Activated CD4-positive, alpha-beta T cell treated with anti-CD3 and anti-CD28 coated beads, Interleukin-2, amount 50 U/mL, for 1 hour (primary cell): ENCODE measurements at places on chromosomes 6 and 20.

DNA sequence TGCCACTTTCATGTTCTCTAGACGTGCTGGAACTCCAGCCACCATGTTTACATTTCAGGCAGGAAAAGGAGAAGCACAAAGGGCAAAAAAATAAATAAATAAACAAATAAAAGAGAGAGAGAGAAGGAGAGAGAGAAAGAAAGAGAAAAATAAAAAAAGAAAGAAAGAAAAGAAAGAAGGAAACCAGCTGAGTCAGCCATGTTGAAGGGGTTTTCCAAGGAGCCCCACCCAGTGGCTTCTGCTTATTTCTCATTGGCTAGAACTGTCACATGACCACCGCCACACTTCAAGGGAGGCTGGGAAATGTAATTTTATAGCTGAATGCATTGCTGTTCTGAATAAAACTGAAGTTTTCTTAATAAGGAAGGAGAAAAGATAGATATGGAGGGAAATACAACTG, 71.1 kb downstream of the BFSP1 start:
- DNase-seq, result no peak

DNA sequence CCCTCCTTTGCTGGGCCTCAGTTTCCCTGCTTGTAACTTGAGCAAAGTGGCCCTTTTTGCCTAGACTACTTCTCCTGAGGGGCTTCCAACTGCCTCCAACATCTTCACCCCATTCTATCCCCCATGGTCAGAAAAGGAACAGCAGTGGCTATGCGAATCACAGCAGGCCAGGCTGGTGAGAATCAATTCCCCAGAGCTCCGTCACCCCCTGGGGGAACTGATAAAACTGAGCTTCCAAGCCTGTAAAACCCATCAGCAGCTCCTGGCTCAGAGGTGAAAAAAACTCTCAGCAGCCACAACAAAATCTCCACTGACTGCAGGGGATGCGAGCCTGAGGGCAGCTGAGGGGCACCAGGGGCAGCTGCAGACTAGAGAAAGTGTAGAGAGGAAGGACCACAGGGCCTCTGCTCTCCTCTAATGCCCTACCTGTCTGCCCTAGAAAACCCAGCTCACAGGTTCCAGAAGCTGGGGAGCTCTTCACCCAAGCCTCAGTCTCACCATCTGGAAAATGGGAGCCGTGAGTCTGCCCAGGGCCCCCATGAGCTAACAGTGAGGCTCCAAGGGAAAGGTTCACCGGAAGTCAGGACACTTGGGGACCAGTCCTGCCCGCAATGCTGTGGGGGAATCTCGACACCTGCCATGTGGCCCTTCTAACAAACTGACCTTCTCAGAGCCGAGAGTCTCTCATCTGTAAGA, 120.6 kb downstream of the GRM4 start:
- DNase-seq, result no peak

DNA sequence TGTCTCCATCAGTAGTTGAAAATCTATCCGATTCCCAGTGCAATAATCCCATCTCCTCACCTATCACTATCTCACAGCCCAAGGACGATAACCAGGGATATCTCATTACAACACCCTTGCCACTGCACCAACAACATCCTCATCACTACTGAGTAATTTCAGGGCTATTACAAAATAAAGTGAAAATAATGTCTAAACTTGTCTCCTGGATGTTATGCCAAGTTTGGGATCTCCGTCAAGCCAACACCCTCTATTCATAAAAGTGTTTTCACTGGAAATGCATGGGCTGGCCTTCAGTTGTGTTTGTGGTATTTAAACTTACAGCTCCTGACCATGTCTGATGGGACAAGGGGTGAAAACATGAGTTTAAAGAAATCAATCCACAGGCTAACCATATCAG, 42.0 kb upstream of the STMND1 start:
- DNase-seq, result no peak

DNA sequence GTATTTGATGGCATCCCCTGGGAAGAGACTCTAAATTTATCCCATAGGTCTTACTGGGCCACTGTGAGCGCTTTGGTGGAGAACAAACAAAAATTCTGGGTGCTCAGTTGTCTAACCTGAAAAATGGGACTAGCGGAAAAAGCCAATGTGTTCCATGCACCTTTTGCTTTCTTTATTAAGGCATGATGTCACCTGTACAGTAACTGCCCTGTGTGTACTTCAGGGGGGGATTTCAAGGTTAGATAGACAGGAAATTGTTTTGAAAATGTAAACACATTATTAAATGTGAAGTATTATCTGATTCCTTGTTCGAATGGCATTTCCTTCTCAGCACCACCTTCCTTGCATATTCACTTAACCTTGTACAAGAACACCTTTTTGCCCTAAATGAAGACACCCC, 1.2 kb upstream of the EDN1 start:
- no peak for DNase-seq

- no peak for DNase-seq
These were observed 36.8 kb upstream of the KLHL31 start for GRCh38 chr6:53702316-53702715.

DNA sequence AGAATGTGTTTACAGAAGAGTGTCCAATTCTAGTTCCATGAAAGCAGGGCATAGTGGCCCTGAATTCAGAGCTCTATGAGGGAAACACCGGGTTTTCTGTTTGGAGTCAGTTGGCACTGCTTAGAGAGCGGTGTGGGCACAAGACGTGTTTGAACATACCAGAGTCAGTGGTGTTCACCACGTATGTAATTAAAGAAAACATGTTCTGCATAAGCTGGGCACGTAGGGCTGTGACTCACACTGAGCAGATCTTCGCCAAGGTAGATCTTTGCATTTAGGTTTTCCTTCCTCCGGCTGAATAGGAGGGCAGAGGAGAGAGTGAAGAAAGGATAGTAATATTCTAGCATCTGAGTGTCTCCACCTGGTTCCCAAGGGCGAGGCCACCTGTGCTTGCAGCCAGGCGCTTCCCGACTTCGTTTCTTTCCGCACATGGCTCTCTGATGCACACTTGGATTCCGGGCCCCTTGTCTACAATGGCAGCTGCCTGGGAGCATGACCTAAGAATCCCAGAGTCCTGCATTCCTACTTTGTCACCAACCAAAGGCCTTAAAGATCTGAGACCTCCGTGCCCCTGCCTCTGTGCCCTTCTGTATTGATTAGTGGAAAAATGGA, 136.2 kb downstream of the ERMARD start:
- DNase-seq, result no peak

DNA sequence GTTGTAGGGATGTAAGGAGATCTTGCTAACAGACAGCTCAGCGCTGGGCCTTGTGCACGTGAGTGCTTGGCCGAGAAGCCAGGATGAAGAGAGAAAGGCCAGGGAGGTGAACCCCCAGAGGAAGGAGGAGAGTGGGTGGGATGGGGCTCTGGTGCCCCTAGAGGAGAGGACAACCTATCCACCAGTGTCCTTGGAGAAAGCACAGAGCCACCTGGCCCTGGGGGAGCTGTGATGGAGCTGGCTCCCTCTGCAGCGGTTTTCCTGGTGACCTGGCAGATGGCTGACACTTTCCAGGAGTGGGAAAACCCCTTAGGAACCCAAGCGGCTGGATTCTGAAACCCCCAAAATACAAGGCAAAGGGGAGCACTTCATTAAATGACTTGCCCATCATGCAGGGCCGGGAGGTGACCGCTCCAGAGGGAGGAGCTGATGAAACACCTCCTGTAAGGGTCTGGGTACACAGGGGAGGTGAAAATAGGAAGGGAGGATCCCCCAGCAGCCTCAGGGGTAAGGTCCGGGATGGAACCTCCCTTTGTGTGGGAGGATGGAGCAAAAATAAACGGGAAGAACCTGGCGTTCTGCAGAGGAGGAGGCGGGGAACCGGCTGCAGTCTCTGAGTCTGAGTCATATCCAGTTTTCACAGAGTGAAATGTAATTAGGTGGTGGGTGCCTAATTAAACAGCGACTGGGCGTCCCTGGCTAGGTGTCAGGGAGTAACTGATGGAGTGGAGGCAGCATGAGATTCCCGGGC, 80.4 kb downstream of the SULF2 start:
- no peak for DNase-seq

DNA sequence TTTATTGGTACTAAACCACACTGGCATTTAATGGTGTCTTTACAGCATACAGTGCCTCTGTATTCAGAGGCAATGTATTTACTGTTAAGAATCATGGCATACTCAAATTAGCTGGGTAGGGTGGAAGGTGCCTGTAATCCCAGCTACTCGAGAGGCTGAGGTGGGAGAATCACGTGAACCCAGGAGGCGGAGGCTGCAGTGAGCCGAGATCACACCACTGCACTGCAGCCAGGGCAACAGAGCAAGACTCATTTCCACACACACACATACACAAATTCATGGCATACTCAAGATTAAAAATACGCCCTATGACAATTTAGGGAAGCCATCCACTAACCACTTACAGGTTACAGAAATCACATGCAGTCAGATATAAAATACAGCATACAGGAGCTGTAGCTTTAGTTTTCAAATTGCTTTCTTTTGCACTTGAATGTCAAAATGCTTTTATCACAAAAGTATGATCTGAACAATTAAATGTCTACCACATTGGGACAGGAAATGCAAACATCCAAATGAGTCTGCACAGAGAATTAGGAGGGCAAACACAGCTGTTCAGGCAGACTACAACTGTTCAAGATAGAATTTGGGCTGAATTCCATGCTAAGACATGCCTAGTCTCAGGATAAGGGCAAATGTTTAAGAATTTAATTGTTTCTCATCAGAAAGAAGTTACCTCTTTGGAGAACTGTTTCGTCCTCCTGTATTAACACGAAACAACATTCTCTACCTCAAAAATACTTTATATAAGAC, 36.4 kb downstream of the CSNK2A1 start:
- DNase-seq, result no peak

- no peak for DNase-seq
These were observed 64.7 kb downstream of the AK9 start for GRCh38 chr6:109626311-109626710.

DNA sequence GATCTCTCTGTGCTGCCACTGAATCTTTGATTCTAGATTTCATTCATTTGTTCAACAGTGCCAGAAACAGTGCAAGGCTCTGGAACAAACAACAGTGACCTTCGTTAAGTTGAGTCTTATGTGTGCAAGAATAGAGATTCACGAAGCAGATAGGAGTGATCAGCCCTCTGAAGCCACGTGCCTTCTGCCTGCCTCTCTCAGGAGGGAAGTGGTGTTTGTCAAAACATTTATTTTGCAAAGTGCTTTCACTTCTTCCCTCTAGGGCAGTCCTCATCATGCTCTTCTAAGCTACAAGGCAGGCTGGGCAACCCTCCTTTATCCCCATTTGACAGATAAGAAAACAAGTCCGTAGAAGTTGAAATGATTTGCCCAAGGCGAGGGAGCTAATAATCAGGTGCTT, 204.3 kb downstream of the TFAP2C start:
- DNase-seq, result no peak

- no peak for DNase-seq
These were observed 29.2 kb upstream of the MMS22L start for GRCh38 chr6:97312241-97312640.

DNA sequence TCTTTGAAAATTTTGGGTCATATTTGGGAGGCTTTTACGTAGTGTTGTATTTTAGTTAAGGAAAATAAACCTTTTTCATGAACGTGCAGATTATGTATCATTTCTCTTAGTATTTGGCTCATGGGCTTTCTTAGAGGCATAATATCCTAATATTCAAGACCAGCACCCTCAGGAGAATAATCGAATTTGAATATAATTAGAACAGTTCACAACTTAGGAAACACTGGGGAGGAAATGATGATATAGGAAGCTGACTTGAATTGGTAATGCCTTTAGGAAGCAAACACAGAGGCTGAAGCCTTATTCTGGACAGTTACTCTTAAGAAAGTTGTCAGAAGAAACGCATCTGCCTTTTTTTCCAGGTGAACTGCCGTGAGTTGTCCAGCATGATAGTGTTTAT, at the start of gene GFRAL:
GFRAL (plus strand) TSS at position 301 of the 400 bp plus-strand sequence; CDS start at position 387, 86 bp downstream.
- DNase-seq, result no peak

DNA sequence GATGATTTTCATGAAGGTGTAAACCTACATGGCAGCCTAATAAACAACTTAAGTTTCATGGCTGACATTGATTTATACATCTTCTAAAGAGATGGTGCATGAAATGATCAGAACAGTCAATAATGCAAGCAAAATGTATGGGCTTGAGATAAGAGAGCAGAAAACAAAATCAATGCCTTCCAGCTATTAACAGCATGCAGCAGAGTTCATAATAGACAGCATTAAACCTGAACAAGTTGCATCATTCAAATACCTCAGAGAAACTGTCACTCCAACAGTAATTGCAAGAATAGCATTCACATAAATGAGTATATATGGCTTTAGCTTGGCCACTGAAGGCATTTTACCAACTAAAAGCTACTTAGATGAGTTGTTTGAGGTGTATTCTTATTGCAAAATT, 319.6 kb upstream of the ARID1B start:
- DNase-seq, result no peak
